Suppressor macrophage treated with lipopolysaccharide for 4 hours (primary cell): ENCODE measurements at places on chromosomes 13 and 19.

DNA sequence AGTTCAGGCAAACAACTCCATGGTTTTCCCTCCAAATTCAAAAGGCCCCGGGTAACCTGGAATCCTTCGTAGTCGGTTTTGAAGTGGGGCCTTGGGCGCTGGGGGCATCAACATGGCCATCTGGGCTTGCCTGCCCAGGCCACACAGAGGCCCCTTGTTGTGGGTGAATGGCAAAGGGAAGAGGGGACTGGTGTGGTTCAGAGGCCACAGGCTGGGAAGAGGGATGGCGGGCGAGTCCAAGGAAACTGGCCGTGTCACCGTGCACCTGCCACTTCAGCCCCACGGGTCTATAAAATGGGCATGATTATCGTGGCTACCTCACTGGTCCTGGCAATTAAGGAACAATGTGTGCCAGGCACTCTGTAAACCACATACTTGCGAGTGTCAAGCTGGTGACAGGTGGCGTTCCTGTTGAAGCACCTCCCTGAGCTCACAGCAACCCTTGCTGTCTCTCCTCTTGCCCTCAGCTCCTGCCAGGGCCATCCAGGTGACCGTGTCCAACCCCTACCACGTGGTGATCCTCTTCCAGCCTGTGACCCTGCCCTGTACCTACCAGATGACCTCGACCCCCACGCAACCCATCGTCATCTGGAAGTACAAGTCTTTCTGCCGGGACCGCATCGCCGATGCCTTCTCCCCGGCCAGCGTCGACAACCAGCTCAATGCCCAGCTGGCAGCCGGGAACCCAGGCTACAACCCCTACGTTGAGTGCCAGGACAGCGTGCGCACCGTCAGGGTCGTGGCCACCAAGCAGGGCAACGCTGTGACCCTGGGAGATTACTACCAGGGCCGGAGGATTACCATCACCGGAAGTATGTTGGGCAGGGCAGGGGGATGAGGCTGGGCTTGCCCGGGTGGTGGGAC is 1.3 kb downstream of the LSR start:
- no peak for DNase-seq

DNA sequence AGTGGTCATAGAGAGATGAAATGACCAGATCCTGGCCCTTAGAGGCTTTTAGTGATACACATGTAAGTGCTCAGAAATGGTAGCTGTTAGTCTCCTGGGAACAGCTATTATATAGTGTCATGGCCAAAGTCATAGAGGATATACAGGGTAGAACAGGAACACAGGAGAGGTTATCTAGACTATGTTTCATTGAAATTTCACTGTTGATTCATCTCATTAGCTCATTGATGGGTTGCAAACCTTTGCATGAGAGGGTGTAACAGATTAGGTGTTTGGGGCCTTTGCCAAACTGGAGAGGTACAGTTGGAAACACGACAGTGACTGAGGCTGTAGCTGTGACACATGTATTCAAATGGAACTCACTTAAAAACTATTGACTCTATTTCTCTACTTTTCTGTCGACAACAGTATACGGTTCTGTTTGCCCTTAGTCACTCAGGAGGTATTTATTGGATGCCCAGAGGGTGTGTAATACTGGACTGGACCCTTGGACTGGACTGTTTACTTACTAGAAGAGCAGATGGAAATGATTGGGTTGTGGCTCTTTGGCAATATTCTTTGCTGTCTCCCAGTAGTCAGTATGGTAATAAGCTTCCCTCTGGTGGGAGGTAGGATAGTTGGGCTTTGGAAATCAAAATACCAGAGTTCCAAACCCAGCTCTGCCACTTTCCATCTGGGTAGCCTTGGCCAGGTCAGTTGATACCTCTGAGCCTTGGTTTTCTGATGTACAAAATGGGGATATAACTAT is 29.8 kb downstream of the ARHGAP35 start:
- no peak for DNase-seq

DNA sequence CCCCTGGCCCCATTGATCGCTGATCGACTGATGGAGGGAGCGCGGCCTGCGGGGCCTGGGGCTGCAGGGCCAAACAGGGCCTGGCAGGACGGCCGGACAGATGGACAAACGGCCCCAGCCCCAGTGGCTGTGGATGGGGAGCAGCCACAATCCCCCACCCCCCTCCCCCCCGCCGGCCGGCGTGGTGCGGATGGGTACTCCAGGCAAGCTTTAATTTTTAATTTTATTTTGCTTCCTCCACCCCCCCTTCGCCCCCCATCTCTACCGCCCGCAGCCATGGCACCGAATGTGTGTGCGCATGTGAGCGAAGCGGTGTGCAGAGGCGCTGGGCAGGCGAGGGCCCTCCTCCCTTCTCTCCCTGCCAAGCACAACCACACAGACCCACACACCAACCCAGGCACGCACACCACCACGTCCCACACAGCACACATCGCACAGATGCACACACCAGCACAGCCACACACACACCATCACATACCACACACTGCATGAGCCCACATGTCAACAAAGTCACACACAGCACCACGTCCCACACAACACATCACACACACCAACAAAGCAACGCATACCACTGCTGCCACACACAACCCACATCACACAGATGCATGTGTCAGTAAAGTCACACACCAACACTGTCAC is 12.4 kb downstream of the ERFL start:
- DNase-seq: no peak

DNA sequence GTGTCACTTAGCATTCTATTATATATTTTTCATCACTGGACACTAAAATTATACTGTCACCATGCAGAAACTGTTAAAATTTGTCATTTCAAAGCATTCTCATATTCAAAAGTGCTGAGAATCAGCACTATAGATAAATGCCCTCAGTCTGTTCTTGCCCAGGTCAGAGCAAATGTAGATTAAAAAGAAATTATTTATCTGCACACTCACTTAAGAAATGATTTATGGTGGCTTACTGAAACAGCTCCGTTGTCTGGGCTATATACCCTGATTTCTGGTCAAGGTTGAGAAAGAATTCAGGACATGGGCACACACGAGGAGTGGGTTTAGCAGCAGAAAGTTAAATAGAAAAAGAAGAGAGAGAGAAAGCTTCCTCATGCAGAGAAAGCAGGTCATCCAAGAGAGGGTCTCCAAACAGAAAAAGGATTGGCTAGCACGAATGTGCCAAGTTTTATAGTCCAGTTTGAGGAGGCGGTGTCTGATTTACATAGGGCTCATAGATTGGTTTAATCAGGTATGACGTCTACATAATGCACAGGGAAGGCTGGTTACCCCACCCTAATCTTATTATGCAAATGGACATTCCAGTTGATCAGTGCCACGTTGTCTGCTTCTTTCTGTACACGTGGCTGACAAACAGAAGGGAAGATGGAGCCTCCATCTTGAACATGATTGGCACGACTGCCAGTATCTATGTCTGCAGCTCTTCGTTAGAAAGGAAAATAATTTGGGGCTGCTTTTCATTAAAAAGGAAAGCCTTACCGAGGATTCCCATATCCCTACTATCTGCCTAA is 47.3 kb upstream of the N4BP2L1 start:
- DNase-seq: no peak

DNA sequence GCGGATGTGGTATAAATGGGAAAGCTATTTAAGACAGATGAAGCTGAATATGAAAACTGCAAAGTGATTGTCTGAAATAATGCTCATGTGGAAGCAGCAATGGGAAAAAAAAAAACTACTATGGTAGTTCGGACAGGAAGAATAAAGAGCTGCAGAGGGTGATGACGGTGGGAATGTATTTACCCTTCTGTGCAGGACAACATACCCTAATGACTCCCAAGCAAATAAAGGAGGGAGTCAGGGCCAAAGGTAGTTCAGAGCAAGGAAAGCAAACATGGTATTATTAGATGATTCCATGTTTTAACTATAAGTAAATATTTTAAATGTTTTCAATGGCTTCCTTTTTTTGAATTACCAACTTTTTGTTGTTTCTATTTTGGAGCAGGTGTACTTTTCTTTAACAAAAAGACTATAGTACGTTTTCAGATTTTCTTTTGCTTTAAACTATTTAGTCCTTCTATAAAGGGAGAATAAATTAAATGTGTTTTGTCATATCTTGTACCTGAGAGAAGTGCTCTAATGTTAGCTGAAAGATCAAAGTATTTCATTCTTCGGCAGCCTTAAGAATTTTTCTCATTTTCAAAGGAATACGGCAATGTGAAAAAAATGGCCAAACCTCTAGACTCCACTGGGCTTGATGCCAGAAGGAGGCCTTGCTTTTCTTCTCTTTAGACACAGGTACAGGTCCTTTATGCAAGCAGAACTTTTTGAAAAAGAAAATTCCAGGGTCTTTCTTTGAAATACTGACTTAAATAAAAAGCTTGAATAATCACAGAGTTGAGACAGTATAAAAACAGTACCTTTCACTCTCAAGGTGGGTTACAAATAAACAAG is 67.8 kb upstream of the ZDHHC20 start:
- DNase-seq: no peak

- DNase-seq: no peak
These were observed 6.0 kb downstream of the EEF2 start for GRCh38 chr19:3979289-3979673.

DNA sequence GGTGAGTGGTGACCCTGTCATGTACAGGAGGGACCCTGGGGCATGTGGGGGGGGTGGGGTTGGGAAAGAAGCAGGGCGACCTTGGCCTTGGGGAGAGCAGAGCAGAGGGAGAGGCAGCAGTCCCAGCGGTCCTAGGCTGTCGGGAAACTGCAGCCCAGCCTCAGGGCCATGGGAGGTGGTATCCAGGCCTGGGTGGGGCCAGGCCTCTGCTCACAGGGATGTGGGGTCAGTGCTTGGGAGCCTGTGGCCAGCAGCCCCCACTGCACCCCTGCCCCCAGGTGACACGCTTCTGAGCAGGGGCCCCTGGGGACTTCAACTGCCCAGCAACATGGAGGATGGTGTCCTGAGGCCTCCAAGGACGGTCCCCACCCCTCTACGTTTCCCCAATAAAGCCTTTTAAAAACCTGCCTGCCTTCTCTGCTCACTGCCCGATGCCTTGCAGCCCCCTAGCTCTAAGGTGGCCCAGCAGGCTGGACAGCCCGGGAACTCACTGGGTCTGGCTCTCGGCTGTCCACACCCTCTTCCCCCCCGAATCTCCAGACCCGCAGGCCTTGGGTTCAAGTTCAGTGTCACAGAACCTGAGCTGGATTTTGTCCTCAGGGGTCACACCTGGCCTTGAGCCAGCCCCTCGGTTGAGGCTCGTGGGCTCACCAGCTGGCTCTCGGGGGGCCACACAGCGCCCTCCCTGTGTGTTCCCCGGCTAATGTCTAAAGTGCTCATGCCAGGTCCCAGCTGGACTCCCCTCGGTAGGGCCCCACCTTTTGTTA is 6.9 kb downstream of the PNKP start:
- no peak for DNase-seq

GRCh38 chr13:105147461-105147860 is 1388.0 kb downstream of the EFNB2 start:
- no peak for DNase-seq

- no peak for DNase-seq
These were observed 9.1 kb downstream of the NFIC start for GRCh38 chr19:3375221-3376090.

- no peak for DNase-seq
These were observed 997 bp upstream of the ZNF446 start for GRCh38 chr19:58474997-58475713.

GRCh38 chr19:3804429-3804828 is 18.2 kb upstream of the MATK start:
- no peak for DNase-seq

DNA sequence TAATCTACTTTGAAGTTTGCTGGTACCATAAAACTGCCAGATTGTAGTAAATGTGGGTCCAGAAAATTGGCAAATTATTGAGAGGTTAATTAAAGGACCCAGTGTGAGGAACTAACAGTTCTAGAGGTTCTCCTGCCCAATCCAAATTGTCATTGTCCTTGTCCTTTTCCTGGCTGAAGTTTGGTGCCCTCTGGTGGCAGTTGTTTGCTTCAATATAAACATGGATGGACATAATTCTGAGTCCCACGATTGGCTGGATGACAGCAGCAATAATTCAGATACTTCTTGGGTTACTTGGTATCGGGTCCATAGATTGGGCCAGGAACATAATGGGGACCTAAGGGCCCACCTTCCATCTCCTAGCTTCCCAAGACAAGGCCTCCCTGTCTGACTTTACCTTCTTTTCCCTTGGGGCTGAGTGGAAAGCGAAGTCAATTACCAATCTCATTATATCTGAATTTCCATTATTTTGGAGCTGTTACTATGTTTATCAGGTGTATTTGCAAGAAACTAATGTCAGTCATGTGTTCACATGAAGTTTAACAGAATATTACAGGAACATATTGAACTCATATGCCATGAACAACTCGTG is 33.8 kb upstream of the GARRE1 start:
- peak; percentile 82 for DNase-seq

GRCh38 chr19:18611327-18612050 is 1.2 kb upstream of the TMEM59L start:
- no peak for DNase-seq

GRCh38 chr19:6693681-6694080 is 23.7 kb upstream of the TNFSF14 start:
- no peak for DNase-seq

DNA sequence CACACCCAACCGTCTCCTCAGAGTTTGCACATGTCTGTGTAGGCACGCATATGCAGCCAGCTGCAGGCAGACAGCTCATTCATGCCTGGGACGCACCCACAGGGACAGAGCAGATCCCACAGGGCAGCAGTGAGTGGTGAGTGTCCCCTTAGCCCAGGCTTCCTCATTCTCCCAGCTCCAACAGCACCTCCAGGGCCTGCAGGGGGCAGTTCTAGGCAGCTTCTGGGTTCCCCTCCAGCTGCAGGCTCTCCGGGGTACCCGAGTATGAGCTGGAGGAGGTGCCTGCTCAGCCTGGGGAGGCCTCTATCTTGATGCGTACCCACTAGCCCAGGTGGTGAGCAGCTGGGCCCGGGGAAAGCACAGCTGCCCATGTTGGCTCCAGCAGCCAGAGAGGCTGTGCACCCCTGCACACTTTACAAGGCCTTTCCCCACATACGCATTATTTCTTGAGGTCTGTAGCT is 1.3 kb upstream of the SHANK1 start:
- peak; percentile 24 for DNase-seq
